CD4-positive, alpha-beta memory T cell (primary cell): ENCODE measurements at places on chromosomes 1 and 21.
A peak's percentile ranks its signal among the peaks of the same experiment; 100 is the strongest.

DNA sequence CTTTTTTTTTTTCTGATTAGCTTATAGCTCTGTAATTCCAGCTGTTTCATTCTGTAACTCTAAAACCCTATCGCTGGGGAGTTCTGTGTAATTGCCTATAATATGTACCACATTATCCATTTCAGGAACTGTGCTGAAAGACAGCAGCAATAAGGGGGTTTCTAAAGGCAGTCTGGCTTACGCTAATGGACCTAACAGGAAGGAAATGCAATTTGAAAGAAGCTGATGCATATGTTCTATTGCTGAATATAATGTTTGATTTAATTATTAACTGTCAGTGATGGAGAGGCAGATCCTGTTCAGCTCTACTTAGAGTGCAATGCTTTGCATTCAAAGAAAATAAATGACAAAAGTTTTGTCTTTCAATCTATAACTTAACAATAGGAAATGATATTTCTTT, 209.4 kb upstream of the SNX7 start:
- no peak for DNase-seq

DNA sequence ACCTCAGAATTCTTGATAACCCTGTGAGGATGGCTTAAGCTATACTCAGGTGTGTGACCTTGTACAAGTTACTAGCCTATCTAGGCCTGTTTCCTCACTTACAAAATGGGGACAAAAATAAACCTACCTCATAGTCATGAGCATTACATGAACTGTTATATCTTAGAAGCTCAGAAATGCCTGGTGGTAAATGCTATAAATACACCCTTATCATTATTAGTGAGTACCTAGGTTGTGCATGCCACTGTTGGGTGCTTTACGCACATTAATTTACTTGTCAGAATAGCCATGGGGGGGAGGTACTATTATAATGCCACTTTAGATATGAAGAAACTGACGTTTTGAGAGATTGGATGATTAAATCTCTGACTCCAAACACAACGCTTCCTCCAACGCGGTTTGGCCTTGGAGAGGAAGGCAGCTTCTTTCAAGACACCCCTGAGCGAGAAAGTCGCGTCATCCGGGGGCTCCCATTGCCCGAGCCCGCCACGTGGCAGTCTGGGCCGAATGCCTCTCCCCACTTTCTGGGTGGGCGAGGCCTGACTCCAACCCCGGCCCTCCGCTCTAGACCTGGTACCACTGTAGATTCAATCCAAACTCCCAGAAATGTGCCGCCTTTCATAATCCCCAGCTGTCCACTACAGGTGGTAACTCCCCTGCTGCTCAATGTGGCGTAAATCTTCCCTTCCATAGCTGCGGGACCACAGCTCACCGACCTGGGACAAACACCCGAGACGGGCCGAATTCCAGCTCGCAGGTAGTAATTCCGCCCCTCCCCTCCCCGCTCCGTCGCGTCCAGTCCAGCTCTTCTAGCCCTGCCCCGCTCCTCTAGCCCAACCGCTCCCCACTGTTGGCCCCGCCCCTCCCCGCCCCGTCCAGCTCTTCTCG, 771 bp upstream of the RAD54L start:
- no peak for DNase-seq

DNA sequence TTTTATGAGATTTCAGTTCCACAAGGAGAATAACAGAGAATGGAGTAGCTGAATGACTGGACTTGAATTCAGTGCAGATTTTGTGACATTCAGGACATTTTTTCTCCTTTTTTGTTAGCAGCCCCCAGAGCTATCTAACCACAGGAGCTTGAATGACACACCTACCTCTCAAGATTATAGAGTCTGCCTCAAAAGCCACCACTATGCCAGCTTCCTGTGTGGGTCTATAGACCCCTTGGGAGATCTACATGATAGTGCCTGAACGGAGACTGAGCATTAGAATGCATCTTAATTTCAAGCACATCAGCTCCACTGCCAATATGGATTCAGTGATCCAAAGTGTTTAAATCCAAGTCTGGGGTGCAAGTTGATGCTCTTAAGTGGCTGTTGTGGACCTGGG, 74.4 kb upstream of the ZNF648 start:
- DNase-seq: no peak

DNA sequence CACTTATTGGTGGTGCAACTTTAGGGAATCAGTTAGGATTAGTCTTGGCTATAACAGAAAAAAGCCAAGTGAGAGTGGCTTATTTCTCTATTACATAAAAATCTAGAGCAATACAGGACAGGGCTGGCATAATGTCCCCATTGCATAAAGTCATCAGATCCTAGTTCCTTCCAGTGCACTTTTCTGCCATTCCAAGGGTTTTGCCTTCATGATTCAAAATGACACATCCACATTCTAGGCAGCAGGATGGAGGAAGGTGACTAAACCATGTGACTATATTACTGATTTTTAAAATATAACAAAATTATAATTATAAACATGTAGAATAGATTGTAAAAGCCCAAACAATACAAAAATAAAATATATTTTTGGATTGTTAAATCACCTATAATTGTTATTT, 18.8 kb downstream of the JUN start:
- no peak for DNase-seq

- no peak for DNase-seq
Measured at GRCh38 chr1:145994391-145995120, 1.8 kb downstream of the TXNIP start.

DNA sequence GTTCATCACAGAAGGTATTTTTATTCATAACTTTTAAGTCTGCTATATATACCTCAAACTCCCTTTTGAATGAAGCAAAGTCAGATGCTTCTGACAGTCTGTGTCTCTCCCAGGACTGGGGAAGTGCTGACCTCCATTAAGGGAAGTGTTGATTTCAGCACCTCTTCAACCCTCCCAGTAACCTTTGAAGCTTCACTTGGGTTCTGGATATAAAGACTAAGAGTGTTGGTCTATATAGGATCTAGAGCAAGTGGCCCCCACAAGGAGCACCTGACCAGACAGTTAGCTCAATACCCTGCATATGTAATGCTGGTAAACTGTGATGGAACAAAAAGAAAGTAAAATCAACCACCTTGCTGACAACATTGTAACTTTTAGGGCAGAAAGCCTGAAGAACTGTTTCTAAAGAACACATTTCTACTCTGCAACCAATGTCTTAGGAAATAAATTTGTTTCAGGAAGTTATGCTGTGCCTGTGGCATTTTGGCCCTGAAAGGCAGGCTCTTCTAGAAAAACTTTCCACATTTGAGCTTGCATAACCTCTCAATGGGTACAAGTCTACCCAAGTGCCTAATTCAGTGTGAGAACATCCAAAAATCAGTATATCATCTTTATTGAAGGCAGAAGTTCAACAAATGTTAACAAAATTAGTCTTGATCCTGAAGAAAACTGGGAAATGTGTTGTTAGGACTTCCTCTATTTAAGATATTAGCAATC, 865 bp upstream of the PTPN22 start:
- DNase-seq: peak; percentile 25

DNA sequence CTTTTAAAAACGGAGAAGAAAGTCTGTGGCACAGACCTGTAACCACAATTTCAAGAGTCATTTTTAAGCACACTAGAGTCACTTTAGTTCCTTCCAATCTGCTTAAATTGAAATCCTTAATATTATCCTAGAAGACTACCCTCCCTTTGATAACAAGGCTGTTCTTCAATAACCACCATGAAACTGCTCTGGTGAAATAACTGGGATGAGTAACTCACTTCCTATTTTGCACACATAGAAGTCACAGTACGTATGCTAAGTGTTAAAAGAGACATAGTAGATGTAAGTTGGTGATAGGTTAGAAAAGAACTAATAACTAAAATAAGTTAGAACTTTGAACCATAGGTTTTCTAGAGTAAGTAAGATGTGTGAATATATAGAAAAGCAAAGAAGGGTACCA, 107.8 kb downstream of the NME7 start:
- DNase-seq: no peak

GRCh38 chr1:217322834-217323233, 308.1 kb downstream of the GPATCH2 start:
- no peak for DNase-seq

DNA sequence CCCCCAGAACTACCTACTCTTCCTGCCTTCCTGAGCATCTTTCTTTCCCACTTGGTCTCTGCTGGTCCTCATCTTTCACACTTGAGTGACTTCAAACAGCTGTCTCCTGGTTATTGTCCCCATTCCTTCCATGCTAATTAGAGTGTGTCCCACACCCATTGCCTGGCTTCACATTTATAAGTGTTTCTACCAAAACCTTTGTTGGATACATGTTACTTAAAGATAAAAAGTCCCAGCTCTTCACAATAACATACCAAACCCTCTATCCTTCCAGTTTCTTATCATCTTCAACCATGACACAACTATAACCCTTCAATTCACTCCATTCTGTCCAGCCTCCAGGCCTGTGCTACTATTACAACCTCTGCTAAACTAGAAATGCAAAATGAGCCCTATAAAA, 41.0 kb downstream of the VCAM1 start:
- DNase-seq: no peak

DNA sequence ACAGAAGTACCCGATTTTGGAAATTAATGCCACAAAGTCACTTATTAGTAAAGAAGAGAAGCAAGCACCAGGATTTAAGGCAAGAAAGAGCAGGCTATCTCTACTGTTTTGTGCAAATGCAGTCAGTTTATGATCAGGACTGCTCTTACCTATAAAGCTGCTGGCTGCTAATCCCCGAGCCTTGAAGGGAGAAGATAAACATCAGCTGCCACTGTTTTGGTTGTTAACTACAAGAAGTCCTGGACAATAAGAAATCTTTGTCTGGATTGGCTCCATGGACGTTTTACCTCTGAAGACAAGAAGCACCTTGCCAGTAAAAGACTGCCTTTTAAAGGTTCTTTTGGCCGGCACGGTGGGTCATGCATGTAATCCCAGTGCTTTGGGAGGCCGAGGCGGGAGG, 21.4 kb downstream of the FRRS1 start:
- DNase-seq: no peak

GRCh38 chr1:31723828-31724359, 20.1 kb upstream of the COL16A1 start:
- peak; percentile 35 for DNase-seq

GRCh38 chr1:169099561-169099960, 6.9 kb upstream of the ATP1B1 start:
- DNase-seq: no peak
